ENCODE measurements at places on chromosomes 4 and X. TPM values are rescaled to one million over a fixed set of nuclear protein-coding genes. Genes with fewer than 3 reads are reported as not detected.

KDR gene
- total RNA-seq: not detected

DNA sequence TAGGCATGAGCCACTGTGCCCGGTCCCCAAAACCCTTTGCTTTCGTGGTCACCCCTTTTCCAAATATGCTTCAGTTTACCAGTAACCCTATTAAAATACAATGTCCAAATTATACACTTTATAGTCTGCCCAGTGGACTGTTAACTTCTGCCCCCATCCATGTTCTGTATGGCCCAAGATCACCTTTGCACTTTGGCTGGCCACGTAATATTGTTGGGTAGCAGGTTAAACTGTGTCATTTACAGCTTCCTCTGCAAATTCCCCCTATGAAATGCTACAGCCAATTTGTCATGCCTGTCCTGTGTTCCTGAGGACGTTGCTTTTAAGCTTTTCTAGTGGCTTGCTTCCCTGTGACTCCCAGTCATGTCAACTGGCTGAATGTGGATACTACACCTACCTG lies 101.1 kb upstream of the IL13RA1 start:
- no peaks in the 10 kb centered on the region for H3K27me3 ChIP-seq
- H3K4me3 ChIP-seq: no peak overlapping the region
- no peaks in the 10 kb centered on the region for H3K4me1 ChIP-seq
- no peak for DNase-seq

DNA sequence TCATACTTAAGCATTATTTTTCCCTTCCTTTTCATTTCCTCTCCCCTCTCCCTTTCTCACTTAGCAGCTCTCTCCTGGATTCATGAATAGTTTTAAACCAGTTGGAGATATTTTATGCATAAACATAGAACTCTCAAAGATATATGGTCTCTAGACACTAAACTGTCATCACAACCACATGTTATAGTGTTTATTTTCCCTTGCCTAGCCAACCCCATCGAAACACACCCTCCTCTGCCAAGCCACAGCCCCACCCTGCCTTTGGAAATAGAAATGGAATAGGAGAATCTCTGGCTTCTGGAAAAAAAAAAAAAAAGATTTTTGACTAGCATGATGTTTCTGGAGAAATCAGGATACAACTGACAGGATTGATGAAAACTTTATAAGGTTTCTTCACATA lies 64.8 kb upstream of the RBPJ start:
- no peaks in the 10 kb centered on the region for H3K36me3 ChIP-seq
- H3K27ac ChIP-seq: no peak overlapping the region
- DNase-seq: no peak
- peaks cover 3% of the 10 kb centered on the region for H3K4me1 ChIP-seq
- no peak overlapping the region for H3K4me3 ChIP-seq

GRID2 gene
- not detected for total RNA-seq

GRCh38 chrX:12617241-12617640 lies 174.0 kb upstream of the PRPS2 start:
- no peak overlapping the region for H3K27ac ChIP-seq
- no peaks in the 10 kb centered on the region for H3K27me3 ChIP-seq
- H3K36me3 ChIP-seq: no peaks in the 10 kb centered on the region
- DNase-seq: no peak

DNA sequence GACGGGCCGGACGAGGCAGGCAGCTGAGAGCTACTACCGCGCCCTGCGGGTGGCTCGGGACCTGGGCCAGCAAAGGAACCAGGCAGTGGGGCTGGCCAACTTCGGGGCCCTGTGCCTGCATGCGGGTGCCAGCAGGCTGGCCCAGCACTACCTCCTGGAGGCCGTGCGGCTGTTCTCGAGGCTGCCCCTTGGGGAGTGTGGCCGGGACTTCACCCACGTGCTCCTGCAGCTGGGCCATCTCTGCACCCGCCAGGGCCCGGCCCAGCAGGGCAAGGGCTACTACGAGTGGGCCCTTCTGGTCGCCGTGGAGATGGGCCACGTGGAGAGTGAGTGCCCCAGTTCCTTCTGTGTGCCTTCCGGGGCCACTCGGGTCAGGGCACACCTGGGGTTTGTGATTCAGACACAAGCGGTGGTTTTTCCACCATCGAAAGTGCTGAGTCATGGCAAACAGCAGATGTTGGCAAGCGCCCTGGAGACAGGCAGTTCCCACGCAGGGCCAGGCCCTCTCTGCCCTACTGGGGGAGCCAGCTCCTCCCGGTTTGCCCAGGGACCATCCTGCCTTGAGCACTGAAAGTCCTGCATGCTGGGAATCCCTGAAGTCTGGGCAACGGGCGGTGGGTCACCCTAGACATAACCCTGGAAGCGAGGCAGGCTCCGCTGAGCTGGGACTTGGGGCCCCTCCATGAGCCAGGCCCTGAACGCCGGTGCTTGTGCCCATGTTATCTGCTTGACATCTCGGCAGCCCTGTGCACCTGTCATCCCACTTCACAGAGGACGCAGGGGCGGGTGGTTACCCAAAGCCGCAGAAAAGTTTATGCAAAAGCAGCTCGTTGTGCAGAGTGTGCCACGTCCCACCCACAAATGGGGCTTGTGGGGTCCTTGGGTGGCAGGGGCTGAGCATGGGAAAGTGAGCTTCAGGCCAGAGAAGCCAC lies 29.5 kb downstream of the SH3TC1 start:
- peaks cover 37% of the 10 kb centered on the region for H3K4me1 ChIP-seq
- peak; percentile 67 for DNase-seq
- no peak overlapping the region for H3K27ac ChIP-seq
- H3K27me3 ChIP-seq: peaks cover 3% of the 10 kb centered on the region

NLGN3 gene
- 0.74 TPM for total RNA-seq

CC2D2A gene
- total RNA-seq: not detected

- no peak for DNase-seq
- no peak overlapping the region for H3K4me3 ChIP-seq
- no peaks in the 10 kb centered on the region for H3K4me1 ChIP-seq
- H3K27me3 ChIP-seq: no peaks in the 10 kb centered on the region
- H3K36me3 ChIP-seq: no peaks in the 10 kb centered on the region
These were observed 515.3 kb upstream of the ARX start for GRCh38 chrX:25531096-25531495.

DOK7 gene
- not detected for total RNA-seq

PABPC1L2B gene
- total RNA-seq: not detected

DNA sequence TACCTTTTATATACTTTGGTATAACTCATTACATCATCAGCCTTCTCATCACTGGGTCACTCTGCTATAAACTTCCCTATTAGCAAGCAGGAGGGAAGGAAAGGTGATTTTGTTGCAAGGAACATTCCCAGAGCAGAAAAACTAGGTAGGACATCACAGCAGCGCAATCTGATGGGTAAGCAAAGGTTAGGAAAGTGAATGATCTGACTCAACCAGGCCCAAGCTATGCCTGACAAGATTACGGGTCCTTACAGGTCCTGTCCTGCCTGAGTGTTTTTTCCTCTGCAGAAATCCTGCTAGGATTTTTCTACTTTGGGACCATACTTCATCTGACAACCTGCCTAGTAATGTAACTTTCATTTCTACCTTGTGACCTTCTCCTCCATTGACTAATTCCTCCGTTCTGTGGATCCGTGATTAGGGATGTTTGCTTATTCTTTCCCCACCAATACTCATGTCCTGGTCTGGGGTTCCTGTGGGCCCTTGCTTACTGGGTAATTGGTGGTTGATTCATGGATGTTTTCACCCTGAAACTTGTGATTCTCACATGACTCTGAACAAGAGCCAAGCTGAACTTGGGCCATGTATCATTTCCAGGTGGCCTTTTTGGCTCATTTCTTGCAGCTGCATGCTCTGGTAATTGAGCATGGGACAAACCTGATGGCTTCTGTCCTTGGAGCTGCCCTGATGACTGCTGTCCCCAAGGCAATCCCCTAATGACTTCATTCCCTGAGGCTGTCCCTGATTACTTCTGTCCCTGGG lies 111.9 kb upstream of the KIT start:
- H3K4me1 ChIP-seq: peaks cover 9% of the 10 kb centered on the region
- no peak overlapping the region for H3K27ac ChIP-seq
- H3K36me3 ChIP-seq: no peaks in the 10 kb centered on the region
- no peak overlapping the region for H3K4me3 ChIP-seq
- no peak for DNase-seq
